ENCODE measurements at places on chromosomes 4 and X.

GRCh38 chr4:15143551-15143950, 141.3 kb downstream of the CPEB2 start:
- DNase-seq, result no peak

DNA sequence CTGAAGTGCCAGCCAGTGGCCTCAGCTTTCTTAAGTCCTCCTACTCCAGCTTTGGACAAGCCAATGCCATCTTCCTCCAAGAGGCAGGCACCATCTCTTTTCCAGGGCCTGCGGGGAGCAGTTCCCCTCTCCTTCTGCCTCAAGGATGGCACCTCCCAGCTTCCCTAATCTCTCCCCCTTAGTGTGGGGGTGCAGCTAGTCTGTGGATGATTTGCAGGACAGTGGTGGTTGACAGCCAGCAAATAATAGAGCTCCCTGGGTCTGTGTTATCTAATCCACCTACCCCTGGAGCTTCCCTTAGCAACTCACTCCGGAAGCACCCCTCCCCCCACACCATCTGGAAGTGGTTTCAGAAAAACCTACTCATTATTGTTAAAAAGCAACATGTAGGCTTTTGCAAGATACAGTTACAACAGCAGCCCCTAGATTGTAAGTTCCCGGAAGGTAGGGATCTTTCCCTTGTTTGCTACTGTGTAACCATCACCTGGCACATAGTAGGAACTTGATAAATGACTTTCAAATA, 247.1 kb downstream of the BCOR start:
- peak; percentile 56 for DNase-seq

DNA sequence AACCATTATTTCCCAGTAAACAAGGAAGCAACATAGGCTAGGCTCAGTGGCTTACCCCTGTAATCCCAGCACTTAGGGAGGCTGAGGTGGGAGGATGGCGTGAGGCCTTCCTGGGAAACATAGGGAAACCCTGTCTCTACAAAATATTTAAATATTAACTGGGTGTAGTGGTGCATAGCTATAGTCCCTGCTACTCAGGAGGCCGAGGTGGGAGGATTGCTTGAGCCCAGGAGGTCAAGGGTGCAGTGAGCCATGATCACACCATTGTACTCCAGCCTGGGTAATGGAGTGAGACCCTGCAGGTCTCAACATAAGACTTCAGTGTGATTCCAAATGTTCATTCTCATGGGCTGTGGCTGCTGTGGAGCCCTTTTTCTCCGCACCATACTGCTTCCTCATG, 34.9 kb downstream of the FHDC1 start:
- no peak for DNase-seq

GRCh38 chrX:17021851-17022604, 75.6 kb downstream of the REPS2 start:
- DNase-seq, result no peak

GRCh38 chr4:40401631-40402030, 66.5 kb downstream of the CHRNA9 start:
- peak; percentile 43 for DNase-seq

- DNase-seq, result no peak
Observed at GRCh38 chr4:114302472-114302871, 296.1 kb upstream of the UGT8 start.

DNA sequence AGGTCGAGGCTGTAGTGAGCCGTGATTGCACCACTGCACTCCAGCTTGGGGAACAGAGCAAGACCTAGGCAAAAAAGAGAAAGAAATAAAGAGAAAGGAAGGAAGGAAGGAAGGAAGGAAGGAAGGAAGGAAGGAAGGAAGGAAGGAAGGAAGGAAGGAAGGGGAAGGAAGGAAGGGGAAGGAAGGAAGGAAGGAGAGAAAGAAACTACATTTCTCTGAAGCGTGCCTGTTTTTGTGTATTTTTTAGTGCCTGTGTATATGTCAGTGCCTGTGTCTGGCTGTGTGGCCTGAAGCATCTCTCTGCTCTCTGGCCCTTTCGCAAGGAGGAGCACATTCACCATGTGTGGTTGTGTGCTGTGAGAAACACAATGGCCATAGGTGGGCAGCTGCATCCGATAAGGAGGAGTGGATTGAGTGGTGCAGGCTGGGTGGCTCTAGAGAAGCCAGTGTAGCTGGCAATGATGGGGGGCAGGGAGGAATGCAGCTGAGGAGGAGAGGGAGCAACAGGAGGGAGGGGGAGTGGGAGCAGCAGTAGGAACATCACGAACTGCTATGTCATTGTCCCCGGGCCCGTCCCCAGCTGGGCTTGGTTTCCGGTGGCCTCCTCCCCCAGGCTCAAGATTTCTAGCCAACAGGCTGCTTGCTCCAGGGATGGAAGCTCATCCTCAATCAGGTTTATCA, 11.4 kb downstream of the SYN1 start:
- peak; percentile 16 for DNase-seq

DNA sequence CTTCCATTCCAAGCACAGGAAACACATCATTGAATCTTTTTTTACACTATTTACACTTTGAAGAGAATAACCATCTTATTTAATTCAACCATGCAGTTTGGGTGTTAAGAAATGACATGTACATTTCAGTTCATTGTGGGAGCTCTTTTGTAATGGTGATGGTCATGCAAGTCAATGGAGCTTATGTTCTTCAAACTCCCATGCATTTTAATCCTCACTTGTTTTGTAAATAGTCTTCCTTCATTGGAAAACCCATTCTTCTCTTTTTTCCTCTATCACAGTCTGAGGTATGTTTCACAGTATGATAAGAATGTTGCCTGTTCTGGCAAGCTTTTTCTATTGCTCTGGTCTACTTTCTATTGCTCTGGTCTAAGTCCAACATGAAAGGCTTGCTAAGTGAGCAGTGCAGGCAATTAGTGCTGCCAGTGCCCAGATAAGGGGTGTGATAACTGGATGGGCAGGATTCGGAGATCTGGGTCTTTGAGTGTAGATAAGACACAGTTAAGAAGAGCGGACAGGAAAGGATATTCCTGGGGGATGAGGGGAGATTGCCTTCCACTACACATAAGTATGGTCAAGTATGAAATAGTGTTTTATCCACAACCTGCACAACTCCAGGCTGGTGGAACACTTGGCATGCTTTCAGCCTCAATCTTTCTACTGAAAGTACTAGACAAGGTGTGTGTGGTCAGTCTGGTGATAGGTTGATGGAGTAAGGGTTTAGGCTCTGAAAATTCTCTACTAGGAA, 17.1 kb downstream of the AFP start:
- DNase-seq, result no peak

- DNase-seq, result peak; percentile 57
Observed at GRCh38 chrX:78104447-78105176, 564 bp downstream of the PGK1 start.

DNA sequence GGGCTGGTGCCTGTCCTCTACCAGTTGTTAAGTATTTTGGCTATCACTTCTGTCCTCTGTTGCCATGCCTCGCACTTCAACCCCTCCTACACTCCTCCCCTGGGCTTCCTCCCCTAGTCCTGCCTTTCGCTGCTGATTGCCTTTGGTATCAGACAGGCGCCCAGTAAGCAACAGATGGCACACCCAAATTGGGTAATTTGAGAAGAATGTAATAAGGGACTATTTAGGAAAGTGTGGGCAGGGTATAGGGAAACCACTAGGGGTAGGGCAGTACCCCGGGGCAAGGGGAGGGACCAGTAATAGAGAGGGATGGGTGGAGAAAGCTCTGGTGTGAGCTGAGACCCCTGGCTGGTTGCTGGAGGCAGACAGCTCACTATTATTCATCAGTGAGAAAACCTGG, 172.7 kb upstream of the USP9X start:
- DNase-seq, result no peak

DNA sequence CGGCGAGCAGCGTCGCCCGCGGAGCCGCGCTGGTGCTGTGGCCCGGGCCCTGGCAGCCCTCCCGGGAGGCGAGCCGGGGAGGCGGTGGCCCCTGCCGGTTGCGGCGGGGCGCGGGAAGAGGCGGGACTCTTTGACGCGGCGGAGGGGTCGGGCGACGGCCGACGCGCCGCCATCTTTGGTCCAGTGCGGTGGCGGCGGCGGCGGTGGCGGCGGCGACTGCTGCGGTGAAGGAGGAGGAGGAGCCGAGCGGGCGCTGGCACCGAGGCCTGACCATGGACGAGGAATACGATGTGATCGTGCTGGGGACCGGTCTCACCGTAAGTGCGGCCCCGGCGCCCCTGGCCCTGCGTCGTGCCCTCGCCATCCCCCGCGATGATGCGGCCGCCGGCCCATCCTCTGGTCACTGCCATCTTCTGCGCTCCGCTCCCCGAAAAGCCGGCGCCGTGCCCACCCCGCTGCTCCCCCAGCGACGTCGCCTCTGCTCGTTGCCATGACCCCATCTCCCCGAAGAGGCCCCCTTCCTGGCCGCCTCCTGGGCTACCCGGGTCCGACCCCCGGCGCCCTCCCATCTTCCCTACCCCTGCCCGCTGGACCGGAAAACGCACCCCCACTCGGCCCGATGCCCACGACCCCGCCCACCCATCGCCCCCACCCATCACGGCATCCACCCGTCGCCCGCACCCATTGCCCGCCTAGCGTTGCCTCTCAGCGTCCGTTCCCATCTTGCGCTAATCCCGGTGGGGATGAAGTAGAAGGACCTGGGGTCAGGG, at the start of gene GDI1:
TSS of gene GDI1 (plus strand) at position 172 of the 770 bp plus-strand sequence. CDS start at position 273, 101 bp downstream.
- peak; percentile 76 for DNase-seq

GRCh38 chrX:155231163-155231562, 14.9 kb downstream of the VBP1 start:
- no peak for DNase-seq

- peak; percentile 2 for DNase-seq
Observed at GRCh38 chr4:103754844-103755243, 35.1 kb upstream of the TACR3 start.

GRCh38 chr4:24328711-24329110, 255.6 kb downstream of the DHX15 start:
- no peak for DNase-seq

- no peak for DNase-seq
Observed at GRCh38 chrX:106286053-106286650, 118.0 kb downstream of the PWWP3B start.

DNA sequence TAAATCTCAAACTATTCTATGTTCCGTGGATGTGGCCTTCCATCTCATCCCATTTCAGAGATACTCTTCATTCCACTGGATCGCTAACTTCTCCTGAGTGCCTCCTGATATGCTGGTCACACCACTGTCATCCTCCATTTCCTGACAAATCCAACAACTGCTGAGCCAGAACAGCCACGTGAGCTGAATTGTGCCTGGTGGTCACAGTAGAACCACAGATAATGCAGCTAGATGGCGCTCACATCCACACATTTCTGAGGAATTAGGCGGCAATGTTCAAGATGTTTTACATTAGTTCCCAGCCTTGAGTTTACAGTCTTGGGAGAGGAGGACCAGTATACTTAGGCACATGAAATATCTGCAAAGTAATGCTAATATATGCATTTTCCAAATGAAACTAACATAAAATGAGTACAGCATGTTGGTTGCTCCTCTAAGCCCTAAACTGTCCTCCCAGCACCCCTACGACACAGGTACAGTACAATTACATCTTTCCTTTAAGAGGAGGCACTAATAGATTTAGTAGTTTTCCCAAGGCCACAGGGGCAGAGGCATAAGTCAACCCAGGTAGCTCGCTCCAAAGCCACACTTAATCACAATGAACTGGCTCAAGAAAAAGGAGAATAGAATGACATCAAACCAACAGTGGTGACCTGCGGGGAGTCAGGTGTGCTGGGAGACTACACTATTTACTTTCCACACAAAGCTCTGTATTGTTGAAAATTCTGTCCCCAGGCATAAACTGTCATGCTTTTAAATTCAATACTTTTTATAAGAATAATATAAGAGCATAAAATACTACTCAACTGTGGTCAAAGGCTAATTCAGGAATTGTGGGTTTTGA, 134.2 kb downstream of the CHIC2 start:
- DNase-seq, result peak; percentile 94

DNA sequence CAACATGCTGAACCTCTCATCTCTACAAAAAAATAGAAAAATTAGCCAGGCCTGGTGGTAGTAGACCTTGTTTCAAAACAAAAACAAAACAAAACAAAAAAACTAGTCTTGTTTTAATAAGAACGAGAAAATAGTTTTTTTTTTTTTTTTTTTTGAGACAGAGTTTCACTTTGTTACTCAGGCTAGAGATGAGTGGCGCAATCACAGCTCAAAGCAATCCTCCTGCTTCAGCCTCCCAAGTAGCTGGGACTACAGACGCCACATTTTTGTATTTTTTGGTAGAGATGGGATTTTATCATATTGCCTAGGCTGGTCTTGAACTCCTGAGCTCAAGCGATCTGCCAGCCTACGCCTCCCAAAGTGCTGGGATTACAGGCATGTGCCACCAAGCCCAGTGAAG, 47.7 kb upstream of the UGDH start:
- DNase-seq, result no peak

GRCh38 chr4:52713456-52713937, 37.7 kb downstream of the ERVMER34-1 start:
- DNase-seq, result peak; percentile 29

GRCh38 chr4:53465281-53465680, 87.8 kb downstream of the FIP1L1 start:
- DNase-seq, result no peak

GRCh38 chr4:1460967-1461868, 55.0 kb upstream of the NKX1-1 start:
- peak; percentile 2 for DNase-seq

DNA sequence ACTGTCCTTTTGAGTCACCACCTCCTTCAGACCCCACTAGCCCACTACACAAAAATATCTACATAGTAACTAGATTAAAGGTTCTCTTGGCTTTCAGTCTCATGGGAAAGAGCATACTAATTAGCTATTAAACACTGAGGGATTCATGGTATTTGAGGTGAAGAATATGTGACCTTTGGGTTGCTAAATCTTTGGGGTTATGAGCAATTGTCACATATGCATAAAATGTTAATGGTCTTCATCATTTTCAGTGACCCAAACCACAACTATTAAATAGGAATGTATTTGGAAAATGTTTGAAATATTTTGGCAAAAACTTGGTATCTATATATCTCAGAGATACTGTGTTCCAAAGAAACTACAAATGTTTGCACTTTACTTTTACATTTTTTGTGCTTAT, 365.1 kb downstream of the MAGEB5 start:
- no peak for DNase-seq

DNA sequence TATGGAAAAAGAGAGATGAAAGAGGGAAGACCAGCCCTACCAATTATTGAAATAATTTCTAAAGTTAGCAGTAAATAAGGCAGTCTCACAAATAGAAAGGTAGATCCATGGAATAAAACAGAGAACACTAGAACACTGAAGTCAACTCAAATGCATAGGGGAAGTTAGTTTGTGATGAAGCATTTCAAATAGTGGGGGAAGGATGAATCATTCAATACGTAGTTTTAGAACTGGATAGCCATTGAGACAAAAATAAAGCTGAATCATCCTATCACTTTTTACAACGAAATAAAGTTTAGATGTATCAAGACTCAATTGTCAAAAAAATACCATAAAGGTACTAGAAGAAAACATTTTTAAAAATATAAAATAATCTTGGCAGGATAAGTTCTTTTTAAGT, 143.2 kb upstream of the DGKK start:
- DNase-seq, result no peak
